Stimulated activated CD8-positive, alpha-beta memory T cell treated with anti-CD3 and anti-CD28 coated beads, Interleukin-15, amount 100 ng/mL, for 4 hours (primary cell): ENCODE measurements at places on chromosomes 12 and 14.

- DNase-seq, result no peak
Observed at GRCh38 chr14:72613975-72614319, 280.0 kb downstream of the DPF3 start.

DNA sequence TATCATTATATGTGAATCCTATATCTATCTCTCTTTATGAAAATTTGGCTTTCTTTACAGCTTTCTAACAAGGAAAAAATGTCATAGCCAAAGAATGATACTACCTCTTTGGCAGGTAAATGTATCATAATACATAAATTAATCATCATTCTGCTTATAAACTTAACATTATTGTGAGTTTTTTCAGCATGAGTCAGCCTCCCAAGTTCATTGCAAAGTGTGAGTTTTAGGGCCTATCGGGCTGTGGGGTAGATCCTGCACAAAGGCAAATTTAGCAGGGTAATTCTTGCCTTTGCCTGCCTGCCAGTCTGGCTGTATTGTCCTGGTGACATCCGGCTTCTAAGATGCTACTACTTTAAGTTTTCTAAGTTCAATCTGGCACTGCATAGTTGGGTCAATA, 412.6 kb downstream of the MDGA2 start:
- DNase-seq, result no peak

GRCh38 chr12:15208140-15208539, 13.1 kb downstream of the RERG start:
- no peak for DNase-seq

GRCh38 chr12:53352331-53353256, 16.4 kb upstream of the SP7 start:
- DNase-seq, result peak; percentile 48

DNA sequence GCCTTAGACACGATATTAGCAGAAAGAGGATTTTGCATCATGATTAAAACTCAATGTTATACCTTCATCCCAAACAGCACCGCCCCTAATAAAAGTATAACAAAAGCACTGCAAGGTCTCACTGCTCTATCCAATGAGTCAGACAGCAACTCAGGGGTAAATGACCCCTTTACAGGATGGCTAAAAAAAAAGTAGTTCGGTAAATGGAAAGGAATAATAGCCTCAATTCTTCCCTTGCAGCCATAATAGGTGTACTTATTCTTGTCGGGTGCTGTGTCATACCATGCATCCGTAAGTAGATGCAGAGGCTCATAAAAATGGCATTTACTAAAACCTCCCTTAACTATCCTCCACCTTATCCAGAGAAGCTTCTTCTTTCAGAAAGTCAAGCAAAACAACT, 53.9 kb upstream of the AP4S1 start:
- DNase-seq, result no peak

GRCh38 chr14:68363466-68363842, 429.4 kb downstream of the ZFP36L1 start:
- no peak for DNase-seq

GRCh38 chr12:109218996-109219395, 90.1 kb downstream of the FOXN4 start:
- DNase-seq, result no peak

DNA sequence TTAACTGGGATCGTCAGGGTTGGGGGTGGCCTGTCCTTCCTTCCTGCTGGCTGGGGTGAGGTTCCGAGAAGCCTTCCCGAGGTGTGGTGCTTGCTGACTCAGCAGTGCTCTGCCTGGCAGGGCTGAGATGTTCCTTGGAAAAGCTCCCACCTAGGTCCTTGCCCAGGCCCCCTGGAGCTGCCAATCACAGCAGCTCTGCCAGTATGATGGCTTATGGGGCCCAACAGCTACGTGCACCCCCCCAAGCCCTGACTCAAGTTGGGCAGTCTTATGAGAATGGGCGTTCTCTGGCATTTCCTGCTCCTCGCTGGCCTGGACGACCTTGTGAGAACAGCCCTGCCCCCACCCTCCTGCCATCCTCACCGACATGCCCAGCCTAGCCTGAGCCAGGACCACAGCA, 292.2 kb upstream of the CRY1 start:
- no peak for DNase-seq

DNA sequence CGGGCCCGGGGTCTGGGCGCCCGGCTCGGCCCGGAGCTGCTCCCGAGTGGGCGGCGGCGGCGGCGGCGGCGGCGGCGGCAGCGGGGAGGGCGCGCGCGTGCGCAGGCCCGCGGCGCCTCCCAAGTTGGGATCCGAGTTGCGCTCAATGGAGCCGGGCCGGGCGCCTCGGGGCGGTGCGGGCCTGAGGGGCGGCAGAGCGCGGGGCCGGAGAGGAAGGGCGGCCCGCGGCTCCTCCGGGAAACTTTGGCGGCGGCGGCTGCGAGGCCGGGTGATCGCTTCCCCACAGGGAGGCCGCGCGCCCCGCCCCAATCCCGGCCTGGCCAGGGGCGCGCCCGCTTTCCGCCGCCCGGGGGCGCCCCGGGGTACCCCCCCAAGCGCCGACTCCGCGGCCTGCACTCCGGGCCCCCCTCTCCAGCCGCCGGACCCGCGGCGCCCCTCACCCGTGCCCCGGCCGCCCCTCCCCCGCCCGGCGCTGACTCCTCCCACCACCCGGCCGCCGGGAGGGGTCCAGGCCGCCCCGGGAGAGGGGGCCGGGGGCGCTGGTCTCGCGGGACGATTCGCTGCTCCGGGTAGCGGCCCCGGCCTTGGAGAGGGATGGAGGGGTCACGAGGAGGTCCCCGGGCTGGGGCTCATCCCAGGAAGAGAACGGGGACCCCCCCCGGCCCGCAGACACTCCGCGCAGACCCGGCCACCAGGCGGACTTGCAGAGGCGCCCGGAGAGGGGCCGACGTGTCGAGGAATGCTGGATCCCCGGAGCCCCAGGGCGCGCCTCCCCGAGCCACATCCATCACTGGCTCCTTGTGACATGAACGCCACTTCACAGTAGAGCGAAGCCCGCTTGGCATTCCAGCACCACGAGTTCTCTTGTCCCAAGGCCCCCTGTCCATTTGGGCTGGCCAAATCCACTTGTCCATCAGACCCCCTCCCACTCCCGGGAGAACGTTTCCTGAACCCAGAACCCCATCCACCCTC, at the start of gene RILPL1:
Gene RILPL1, minus strand, starts transcription at position 48 of the 972 bp plus-strand sequence. CDS start 237 bp downstream, outside the sequence.
- peak; percentile 4 for DNase-seq

DNA sequence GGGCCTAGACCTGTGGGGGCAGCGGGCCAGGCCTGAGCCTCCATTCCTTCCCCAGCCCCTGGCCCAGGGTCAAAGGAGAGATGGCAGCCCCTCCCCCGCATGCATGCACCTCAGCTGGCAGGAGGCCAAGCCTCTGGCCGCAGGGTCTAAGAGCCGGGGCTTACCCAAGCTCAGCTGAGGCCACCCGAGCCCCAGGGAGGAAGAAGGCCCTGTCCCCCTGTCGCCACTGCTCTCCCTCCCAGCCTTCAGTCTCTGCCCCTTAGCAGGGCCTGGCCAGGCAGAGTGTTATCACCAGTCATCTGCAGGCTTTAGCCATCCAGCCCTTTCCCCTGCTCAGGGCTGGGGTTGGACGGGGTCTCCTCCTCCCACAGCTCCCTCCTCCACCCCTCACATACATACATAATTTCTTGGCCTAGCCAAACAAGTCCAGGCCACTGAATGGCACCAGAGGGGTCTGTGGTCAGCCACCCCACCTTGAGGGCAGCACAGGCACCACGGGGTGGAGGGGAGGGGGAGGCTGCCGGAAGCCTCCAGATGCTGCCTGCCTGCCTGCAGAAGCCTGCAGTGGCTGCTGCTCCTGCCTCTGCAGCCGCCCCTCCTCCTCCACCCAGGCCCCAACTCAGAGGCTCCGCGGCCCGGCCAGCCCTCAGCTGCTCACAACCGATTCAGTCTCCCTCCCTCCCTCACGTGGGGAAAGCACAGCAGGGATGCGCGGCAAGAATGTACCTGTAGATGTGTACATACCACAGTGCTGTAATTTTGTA, 22.8 kb downstream of the RAB35 start:
- no peak for DNase-seq

- DNase-seq, result no peak
Observed at GRCh38 chr12:58529114-58529665, 391.1 kb downstream of the LRIG3 start.

DNA sequence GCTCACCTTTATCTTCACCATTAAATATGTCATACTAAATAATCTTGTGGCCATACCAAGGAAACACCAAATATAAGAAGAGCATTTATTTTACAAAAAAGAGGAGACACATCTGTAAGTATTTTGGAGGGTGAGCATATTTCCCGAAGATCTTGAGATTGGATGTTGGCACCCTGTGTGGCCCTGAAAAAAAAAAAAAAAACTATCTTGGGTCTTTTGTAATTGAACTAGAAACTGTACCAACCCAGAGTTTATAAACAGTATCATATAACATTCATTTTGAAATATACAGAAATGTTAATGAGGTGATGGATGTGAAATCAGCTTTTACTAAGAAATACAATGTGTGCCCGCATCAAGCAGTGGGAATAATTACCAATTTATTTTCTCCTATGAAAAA, 104.0 kb upstream of the FRMD6 start:
- DNase-seq, result no peak

DNA sequence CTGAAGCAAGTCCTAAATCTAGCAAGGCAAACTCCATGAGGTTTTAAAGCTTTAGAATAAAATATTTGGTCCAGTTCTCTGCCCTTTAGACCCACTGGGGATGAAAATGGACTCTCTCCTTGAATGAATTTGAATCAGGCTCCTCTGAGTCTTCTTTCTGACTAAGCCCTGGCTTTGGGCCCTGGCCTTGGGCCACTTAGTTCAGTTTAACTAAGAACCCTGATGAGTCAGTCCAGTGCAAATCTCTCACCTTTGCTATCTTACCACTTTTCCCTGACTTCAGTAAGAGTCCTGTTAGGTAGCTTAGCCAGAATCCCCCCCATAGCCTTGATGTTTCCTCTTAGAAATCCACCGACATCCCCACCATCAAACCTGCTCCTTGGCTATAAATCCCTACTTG, 427.5 kb downstream of the SNAPC1 start:
- no peak for DNase-seq

DNA sequence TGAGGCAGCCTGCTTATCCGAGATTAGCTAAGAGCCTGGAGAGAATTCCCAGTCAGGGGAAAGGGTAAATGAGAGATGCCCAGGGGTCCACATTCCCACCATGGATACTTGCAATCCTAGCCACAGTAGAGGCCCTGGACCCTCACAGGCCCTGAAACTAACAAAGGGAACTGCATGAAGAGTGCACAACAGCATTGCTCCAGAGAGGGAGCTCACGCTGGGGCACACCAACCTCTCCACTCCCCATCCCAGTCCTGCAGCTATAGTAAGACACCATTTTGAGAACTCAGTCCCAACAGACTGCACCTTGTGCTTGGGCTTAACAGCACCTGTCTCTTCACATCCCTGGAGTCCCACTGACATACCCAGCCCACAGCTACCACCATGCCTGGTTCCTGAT, 30.5 kb downstream of the CEP83 start:
- DNase-seq, result no peak

- DNase-seq, result no peak
Observed at GRCh38 chr12:121630791-121631355, 4.5 kb downstream of the ORAI1 start.

DNA sequence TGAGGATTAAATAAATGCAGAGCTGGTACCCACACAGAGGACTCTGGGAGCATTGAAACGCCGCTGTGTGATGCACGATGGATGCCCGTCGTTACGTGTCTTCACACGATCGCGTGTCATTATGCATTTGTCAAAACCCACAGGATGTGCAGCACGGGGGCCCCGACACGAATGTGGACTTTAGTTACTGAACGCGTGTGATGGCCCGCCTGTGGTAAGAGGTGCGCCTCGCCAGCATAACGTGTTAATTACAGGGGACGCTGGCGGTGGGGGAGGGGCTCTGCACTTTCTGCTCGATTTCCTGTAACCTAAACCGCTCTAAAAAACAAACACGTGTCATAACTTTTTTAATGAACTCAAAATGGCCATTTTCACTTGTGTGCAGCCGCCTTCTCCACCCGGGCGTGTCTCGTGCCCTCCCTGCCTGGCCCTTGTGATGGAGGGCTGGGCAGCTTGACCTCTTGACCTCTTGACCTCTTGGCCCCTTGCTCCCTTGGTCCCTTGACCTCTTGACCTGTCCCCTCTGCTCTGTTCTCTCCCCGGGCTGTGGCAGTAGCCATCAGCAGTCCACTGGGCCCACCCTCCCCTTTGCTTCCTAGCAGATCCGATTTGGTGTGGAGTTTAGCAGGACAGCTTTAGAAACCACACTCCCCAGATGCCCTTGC, 33.7 kb upstream of the GALNT9 start:
- DNase-seq, result no peak
